ENCODE measurements at places on chromosomes 5 and 9. TPM values are rescaled to one million over a fixed set of nuclear protein-coding genes. Genes with fewer than 3 reads are reported as not detected.

Gene LCN1
- not detected for polyA plus RNA-seq

Gene C7
- polyA plus RNA-seq = 210 TPM

Gene SMIM33
- not detected for polyA plus RNA-seq

Gene BRINP1
- polyA plus RNA-seq = 5.3 TPM

Gene LHFPL2
- 48.4 TPM for polyA plus RNA-seq

Gene LAMC3
- 27.4 TPM for polyA plus RNA-seq

DNA sequence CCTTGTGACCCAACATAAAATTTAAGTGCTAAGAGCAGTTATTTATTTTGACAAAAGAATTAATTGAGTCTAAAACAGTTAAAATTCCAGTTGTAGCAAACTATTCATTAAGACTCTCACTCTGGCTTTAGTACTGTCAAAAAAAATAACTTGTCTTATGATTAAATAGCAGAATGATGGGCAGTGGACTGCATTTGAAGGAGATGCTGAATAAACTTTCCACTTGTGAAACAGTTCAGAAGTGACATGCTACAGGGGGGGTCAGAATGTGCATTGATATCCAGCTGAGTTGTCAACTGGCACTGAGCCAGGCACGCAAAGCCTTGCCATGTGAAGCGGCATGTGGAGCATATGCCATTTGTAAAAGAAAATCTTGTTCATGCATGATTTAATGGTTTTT is 76.0 kb downstream of the FCHO2 start:
- DNase-seq = no peak

GRCh38 chr9:134319306-134320125 is 6.7 kb upstream of the RXRA start:
- DNase-seq = no peak

GRCh38 chr9:96061293-96061987 is 185.9 kb downstream of the ERCC6L2 start:
- no peak for DNase-seq

All from left renal pelvis (tissue), 4 donors.